ENCODE measurements at places on chromosomes 7 and 10.

DNA sequence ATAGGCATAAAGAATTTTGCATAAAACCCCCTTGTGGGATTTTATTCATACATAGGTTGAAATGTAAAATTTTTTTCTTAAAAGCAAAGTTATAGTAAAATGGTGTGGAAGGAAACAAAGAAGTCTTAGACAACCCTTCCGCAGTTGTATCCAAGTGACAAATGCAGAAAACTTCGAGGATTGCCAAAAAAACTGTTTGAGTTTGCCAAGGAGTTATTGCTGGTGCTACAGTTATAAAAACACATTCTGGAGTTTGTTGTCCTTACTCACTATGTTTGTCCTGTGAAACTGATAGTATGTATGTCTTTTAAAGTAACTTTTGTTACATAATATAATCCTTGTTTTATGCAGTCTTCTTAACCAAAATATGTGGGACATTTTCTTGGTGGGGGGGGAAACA lies 120.3 kb downstream of the FOXP2 start:
- no peak for DNase-seq

- DNase-seq = no peak
Observed at GRCh38 chr10:819326-819725, 112.2 kb downstream of the LARP4B start.

- no peak for DNase-seq
Observed at GRCh38 chr10:102150970-102151773, 1.0 kb upstream of the NOLC1 start.

GRCh38 chr7:117163101-117163500 lies 159.8 kb downstream of the WNT2 start:
- DNase-seq = no peak

DNA sequence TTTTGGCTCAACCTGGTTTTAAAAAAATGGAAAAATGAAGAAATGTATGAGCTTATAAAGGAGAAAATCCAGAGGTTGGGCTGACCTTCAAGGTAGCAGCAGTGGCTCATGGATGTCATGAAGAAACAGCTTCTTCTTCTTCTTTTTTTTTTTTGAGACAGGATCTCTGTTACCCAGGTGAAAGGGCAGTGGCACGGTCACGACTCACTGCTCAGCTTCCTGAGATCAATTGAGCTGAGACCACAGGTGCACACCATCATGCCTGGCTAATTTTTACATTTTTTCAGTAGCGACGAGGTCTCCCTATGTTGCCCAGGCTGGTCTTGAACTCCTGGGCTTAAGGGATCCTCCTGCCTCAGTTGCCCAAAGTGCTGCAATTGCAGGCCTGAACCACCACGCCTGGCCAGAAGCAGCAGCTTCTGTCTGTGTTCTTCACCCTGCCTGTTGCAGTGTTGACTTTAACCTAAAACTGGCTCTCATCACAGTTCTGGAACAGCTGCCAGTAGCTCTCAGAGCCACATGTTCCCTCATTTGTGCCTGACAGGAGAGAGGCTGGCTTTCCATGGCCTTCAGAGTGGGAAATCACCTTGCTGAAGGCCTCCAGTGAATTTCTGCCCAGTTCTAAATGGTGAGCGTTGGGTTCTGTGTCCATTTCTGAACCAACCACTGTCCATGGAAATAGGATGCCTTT lies 117.7 kb downstream of the PFKFB3 start:
- DNase-seq = no peak

DNA sequence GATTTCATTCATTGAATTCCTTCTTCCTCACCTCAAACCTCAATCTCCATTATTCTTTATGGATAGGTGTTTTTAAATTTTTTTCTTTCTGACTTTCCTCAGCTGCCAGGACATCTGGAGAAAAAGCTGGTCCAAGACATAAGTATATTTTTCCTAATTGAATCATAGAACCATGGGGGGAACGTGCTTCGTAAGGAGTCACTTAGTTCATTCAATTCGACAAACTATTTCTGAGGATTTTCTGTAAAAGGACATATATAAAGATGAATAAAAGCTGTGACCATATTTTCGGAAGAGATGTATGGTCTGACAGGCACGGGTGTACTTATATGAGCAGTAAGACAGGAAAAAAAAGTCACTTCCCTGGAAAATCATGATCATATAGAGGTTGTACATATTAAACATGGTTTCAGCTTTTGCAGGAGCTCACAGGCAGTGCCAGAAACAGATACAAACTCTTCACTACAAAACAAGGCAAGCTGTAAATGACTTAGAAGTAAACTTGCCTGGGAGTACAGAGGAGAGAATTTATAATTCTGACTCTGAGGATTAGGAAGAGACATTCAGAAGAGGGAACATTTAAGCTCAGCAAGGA lies 88.2 kb upstream of the EGR2 start:
- DNase-seq = no peak

GRCh38 chr10:19791032-19791431 lies 25.2 kb upstream of the PLXDC2 start:
- no peak for DNase-seq
